ENCODE measurements at places on chromosomes 3 and 15.

DNA sequence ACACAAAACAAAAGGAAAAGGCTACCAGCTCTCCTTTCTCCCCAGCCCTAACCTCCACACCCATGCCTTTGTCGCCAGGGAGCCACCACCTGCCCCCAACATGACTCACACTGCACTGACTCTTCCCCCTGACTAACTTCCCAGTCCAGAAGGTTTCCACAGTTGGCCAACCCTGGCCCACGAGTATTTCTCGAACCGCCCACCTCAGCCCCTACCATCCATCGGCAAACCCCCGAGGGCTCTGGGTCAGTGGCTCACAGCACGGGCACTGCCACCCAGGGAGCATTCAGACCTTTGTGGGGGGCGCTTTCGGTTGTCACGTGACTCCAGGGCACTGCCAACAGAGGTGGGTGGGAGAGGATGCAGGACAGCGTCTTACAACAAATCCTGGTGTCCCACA is 152.3 kb downstream of the LRRC28 start:
- DNase-seq: no peak

- no peak for DNase-seq
These were observed 50.9 kb downstream of the BOC start for GRCh38 chr3:113262304-113262665.

GRCh38 chr15:57924598-57924997 is 140.9 kb downstream of the ALDH1A2 start:
- no peak for DNase-seq

GRCh38 chr15:89196994-89197393 is 24.4 kb downstream of the RLBP1 start:
- no peak for DNase-seq

- DNase-seq: no peak
These were observed 667.4 kb downstream of the ROBO2 start for GRCh38 chr3:77707281-77707680.

DNA sequence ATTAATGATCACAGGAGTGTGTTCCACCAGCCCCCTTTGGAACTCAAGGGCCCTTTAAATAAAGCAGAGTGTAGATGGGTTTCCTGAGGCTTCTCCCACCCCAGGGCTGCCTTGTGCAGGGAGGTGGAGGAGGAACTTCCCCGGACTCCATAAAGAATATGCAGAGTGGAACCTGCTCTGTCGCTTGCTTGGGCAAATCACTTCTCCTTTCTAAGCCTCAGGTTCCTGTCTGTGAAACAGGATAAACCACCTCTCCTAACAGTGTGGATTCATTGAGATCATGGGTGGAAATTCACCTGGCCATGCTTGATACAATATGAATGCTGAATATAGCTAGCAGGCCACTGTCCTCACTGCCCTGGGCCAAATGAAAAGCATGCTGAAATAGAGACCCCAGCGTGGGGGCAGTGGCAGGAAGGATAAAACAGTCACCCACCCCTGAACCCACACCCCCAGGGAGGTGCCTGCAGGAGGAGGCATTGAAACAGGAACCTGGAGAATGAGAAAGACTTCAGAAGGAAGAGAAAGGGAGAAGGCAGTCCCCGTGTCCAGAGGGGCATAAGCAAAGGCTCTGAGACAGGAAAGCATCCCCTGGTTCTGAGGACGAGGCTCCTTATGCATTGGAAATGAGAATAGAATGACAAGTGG is 41.1 kb upstream of the CHRNB4 start:
- no peak for DNase-seq

DNA sequence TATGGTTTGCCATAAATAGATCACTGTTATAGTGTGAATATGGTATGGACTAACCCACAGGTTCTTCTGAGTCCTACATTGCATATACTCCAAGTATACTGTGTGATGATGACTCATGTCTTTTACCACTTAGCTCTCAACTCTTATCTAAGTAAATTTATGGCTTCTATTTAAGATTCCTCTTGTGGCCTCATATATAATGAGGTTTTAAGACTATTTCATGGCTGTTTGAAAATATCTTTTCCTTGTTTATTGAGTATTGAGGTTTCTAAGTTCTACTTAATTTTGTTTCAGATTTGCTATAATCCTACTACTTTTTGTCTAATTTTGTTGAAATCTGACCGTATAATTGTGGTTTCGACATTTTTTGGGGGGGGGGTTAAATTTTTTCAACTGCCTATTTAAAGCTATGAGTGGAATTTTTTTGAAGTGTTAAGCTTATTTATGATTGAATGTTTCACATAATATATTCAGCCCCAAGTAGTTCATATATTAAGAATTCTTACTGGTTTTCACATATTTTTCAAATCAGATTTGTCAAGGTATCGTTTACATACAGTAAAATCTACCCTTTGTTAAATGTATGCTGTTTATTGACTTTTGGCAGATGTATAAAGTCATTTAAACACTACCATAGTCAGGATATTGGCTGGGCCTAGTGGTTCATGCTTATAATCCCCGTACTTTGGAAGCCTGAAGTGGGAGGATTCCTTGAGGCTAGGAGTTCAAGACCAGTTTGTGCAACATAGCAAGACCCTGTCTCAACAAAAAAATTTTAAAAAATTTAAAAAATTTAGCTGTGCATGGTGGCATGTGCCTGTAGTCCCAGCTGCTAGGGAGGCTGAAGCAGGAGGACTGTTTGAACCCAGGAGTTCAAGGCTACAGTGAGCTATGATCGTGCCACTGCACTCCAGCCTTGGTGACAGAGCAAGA is 11.7 kb downstream of the SLC25A36 start:
- peak; percentile 40 for DNase-seq

- DNase-seq: no peak
These were observed 446.0 kb downstream of the GRM7 start for GRCh38 chr3:7306901-7307300.

GRCh38 chr15:49200347-49200746 is 30.3 kb downstream of the GALK2 start:
- DNase-seq: no peak

GRCh38 chr3:132368962-132369361 is 48.3 kb upstream of the DNAJC13 start:
- no peak for DNase-seq

DNA sequence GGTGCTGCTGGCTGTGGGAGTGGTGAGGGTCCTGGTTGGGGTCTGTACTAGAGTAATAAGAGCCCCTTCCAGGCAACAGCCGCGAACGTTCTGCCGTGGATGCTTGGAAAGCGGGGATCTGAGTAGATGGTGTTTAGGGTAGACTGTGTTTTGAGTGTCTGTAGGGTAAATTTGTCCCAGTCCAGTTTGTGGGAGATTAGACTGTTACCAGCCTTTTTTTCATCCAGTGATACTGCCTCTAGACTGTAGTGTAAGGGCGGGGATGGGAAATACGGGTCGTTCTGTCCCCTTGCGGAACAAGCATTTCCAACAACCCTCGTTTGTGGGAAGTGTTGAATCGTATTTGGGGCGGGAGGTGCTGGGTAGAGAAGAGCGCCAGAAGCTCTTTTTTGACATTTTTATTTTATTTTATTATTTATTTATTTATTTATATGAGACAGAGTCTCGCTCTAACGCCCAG is 424 bp downstream of the HAUS2 start:
- peak; percentile 1 for DNase-seq

DNA sequence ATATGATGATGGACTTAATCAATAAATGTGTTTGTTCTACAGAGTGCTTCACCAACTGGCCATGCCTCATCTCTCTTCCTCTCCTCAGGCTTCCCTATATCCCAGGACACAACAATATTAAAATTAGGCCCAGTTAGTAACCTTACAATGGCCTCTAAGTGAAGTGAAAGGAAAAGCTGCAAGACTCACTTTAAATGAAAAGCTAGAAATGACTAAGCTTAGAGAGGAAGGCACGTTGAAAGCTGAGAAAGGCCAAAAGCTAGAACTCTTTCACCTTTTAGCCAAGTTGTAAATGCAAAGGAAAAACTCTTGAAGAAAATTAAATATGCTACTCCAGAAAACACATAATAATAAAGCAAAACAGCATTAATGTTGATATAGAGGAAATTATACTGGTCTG is 1010.3 kb downstream of the NAALADL2 start:
- DNase-seq: no peak

GRCh38 chr3:182879031-182879611 is 85.8 kb downstream of the ATP11B start:
- DNase-seq: no peak

- no peak for DNase-seq
These were observed 462.0 kb downstream of the PDCD6IP start for GRCh38 chr3:34260271-34261000.

DNA sequence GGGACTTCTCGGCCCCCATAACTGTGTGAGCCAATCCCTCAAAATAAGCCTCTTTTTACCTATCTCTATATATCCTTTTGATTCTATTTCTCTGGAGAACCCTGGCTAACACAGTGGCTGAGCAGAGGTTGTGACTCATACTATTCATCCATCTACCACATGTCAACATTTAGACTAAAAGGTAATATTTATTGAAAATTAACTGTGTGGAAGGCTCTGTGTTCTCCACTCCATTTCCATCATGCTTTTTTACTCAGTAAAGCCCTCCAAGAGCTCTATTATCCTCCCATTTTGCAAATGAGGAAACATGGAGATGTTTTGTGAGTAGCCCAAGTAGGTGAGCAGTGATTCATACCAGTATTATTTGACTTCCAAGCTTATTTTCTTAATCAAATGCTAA is 217.9 kb upstream of the DCBLD2 start:
- DNase-seq: peak; percentile 41

DNA sequence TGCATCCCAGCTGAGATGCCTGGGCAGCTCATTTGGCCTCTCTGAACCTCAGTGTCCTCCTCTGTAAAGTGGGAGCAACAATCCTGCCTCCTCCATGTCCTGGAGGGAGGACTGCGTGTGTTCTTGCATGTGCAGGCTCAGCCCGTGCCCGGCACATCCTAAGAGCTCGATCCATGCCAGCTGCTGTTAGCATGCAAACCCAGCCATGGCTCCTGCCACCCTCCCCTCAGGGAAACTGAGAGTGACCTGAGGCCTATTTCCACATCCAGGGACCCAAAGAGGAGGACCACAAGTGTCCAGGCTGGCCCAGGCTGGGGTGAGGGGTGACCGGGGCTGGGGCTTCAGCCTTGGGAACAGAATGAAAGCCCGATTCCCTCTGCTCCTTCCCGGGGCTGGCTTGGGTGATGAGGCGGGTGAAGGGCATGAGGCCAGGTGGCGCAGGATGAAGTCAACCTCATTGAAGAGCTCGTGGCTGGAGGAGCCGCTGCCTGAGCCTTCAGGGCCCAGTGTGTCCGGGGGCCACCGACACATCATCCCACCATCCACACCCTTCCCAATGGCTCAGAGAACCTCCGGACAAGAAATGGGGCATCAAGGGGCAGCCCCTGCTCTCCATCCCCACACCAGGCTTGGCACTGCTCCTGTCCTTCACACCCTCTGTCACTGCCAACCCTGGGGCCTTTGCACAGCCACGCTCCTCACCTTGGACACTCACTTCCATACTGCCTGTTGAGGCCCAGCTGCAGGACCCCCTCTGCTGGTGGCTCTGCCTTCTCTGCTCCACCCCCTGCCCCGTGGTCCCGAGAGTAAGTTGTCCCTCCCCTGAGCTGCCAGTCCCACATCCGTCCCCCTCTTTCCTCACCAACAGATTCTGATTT is 42.5 kb downstream of the ADAMTS7 start:
- DNase-seq: no peak

DNA sequence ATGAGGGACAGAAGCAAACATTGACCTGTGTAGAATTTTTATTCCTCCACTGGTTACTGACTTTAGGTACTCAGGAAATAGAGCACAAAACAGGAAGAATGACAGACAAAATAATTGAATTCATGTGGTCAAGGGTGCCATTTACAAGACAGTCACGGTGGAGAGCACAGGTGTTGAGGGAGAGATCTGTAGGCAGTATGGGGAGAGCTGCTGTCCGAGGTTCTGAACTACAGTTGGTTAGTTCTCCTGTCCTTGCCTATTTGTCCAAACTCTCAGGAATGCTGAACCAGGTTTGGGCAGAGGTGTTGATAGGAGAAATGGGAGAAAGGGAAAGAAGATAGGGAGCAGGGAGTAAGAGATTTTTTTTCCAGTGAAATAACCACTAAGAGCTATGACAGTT is 178.5 kb upstream of the ZBTB20 start:
- no peak for DNase-seq

- no peak for DNase-seq
These were observed 55.8 kb upstream of the CTNNB1 start for GRCh38 chr3:41143421-41144031.

DNA sequence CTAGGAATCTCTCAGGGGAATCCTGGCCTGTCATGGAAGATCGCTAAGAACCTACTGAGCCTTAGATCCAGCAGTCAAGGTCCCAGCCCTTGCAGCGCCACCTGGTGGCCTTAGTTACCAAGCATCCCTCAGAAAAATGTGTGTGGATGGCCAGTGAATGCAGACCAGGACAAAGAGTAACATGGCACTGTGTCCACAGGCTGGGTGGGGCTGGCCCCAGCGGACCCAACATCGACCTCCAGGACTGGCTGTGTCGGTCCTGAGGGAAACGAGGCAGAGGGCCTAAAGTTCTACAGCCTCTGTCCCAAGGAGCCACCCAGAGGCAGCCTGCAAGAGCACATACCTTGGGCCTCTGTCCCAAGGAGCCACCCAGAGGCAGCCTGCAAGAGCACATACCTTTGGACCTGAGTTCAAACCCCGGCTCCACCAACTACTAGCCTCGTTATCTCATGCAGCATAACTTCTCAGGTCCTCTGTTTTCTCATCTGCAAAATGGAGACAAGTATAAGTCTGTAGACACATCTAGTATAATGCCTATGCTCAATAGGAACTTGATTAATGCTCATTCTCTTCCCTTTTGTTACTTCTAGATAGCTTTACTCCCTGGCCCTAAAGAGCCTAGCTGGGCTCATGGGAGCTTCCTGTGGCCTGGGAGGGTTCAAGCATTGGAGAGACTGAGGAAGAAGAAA is 57.5 kb upstream of the HERC1 start:
- peak; percentile 12 for DNase-seq

DNA sequence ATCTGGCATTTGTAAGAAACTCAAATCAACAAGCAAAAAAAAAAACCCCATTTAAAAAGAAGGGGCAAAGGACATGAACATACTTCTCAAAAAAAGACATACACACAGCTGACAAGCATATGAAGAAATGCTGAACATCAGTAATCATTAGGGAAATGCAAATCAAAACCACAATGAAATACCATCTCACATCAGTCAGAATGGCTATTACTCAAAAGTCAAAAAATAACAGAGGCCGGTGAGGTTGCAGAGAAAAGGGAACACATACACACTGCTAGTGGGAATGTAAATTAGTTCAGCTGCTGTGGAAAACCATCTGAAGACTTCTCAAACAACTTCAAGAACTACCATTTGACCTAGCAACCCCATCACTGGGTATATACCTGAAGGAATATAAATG is 199.4 kb upstream of the THBS1 start:
- DNase-seq: peak; percentile 51
